Skin of body (tissue), 3 donors: ENCODE measurements at places on chromosomes 2 and 18. TPM values are rescaled to one million over a fixed set of nuclear protein-coding genes. Genes with fewer than 3 reads are reported as not detected.

The RAX gene
- 0.39 TPM for total RNA-seq

DNA sequence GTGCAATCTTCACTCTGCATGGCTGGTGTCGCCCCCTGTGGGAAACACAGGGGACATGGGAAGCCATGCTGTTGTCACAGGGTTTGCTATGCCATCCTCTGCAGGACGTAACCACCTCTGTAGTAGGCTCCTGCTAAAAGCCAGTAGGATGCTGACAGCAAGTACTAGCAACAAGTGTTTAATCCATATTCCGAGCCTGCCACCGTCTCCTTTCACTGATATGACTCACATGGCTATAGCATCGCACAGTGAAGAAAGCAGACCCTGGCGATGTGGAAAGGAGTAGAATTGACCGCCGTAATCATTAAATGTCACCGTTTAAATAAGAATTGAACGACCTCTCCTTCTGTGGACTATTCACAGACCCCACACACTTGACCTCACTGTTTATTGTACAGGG lies 57.8 kb downstream of the CD8B2 start:
- no peak for DNase-seq

The EML6 gene
- total RNA-seq: 2.6 TPM

The C2orf69 gene
- total RNA-seq: 10.8 TPM

The UGT1A9 gene
- total RNA-seq: not detected

The UPP2 gene
- not detected for total RNA-seq

DNA sequence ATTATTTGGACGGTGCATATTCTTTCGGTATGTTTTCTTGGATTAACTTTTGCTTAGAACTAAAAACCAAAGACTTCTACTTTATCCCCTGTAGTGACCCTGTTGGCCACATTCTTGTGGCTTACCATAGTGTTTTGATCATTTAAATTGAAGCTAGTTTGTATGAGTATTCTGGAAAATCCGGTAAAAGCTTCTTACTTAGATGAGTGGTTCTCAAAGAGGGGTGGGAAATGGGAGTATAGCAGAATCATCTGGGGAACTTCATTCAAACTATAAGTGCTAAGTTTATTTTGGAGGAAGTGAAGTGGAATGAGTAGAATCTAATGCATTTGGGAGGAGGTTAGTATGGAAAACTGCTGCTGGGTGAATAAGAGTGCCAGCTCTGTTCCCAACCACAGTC lies 3.8 kb downstream of the PPP1CB start:
- no peak for DNase-seq

DNA sequence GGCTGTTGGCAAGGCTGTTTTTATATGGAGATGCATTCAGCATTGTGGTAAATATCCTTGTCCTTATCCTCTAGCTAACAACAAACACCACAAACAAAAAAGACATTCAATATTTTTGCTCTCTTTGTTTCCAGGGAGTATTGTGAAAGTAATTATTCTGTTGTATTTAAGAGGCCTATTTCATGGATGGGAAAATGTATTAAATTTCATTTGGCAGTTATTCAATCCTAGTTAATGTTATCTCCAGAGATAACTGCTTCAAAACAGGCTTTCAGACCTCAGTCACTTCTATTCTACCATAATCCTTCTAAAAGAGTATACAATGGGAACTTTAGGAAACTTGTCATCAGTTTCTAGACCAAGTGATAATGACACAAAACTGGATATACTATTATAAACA lies 280.5 kb upstream of the CCDC68 start:
- DNase-seq: no peak

The ESCO1 gene
- 21.0 TPM for total RNA-seq

The FHOD3 gene
- total RNA-seq: 32.0 TPM

The AFTPH gene
- total RNA-seq: 55.1 TPM

The VSNL1 gene
- total RNA-seq: 21.9 TPM

The RNF125 gene
- 8.6 TPM for total RNA-seq

- no peak for DNase-seq
Measured at GRCh38 chr2:160372585-160372984, 121.0 kb downstream of the RBMS1 start.

The KIAA2012 gene
- total RNA-seq: 0.10 TPM
